ENCODE measurements at places on chromosomes 2 and 18.

DNA sequence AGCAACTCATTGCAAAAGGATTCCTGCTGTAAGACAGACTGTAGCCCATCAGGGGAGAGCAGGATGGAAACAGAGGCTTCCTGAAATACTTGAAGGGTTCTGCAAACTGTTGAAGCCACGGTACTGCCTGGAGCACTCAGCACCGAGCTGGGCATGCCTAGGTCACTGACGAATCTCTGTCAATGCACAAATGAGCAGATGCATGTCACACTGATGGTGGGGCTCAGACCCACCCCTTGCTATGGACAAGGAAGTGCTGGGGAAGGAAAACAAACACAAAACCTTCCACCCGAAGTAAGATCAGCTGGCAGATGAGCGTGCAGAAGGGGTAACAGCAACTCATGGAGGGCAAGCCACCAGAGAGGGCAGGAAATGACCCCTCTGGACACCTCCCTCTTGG, 136.7 kb downstream of the BCL2 start:
- DNase-seq: no peak

GRCh38 chr2:42969231-42970150, 177.1 kb upstream of the HAAO start:
- DNase-seq: no peak

DNA sequence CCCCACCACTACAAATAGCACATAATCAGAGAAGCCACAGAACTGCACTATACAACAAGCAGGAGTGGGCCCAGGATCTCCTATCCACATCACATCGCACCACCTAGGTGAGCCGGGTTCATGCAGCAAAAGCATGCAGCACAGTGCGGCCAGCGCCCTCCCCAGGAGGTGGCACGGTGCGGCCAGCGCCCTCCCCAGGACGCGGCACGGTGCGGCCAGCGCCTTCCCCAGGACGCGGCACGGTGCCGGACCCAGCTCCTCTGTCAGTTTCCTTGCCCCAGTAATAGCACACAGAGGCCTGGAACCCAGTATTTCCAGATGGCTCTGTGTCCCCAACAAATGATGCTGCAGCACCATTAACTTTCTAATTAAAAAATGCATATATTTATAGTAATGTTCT, 114.1 kb downstream of the EIPR1 start:
- DNase-seq: no peak

- peak; percentile 29 for DNase-seq
These were observed 117.3 kb downstream of the MSH2 start for GRCh38 chr2:47520302-47520630.

- no peak for DNase-seq
These were observed 812 bp downstream of the SOWAHC start for GRCh38 chr2:109614715-109615636.

DNA sequence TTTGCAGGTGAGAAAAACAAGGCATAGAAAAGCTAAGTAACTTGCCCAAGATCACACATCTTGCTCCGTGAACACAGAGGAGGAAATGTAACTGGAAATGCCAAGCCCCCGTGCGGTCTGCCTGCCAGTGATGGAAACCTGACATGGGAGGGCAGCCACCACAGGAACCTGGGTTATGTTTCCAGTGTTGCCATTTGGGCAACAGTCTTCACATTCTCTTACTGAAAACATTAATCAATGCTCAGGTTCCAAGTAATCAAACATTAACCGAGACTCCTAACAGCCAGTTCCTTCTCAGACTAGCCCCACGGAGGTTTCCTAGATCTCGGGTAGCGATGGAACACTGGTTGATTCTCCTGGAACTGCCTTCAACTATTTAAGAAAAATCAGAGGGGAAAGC, 2.5 kb downstream of the TGFA start:
- DNase-seq: no peak

- no peak for DNase-seq
These were observed 323.7 kb downstream of the LRRTM1 start for GRCh38 chr2:79980816-79981215.

GRCh38 chr2:94986392-94986963, 39.0 kb upstream of the MAL start:
- peak; percentile 66 for DNase-seq

DNA sequence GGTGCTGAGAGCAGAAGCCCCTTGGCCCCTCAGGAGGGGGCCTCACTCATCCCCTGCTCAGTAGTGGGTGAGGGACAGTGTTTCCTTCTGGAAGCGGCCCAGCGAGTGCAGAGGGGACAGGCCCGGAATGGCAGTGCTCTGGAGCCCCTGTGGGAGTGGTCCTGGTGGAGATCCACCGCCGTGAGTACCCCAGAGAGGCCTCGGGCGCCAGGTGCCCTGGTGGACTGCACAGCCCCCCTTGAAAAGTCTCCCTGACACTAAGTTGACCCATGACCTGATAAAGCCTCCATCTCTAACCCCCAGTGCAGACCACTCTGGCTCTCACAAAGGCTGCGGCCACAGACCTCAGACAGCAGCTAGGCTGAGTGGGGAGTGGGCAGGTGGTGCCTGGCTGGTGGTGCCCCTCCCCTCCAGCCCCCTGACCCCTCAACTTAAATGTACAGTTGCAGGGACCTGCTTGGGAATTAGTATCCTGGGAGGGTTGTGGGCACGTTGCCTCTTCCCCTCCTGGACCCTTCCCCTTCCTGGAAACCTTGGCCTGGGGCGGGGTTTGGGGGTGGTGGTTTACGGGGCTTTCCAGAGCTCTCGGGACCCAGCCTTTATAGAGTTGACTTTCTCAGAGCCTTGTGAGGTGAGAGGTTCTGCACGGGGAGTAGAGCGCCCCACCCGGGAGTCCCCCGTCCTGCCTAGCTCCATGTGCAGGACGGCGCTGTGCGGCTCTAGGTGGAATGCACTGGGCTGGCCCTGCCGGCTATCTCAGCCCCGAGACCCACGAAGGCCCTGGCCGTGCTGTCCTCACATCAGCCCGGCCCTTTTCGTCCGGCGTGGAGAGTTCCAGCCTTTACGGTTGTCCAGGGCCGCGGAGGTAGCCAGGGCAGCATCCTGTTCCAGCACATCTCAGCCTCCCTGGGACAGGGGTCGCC, 62.7 kb downstream of the RTP5 start:
- no peak for DNase-seq

GRCh38 chr2:73163483-73164367, 38.6 kb upstream of the NOTO start:
- peak; percentile 78 for DNase-seq

DNA sequence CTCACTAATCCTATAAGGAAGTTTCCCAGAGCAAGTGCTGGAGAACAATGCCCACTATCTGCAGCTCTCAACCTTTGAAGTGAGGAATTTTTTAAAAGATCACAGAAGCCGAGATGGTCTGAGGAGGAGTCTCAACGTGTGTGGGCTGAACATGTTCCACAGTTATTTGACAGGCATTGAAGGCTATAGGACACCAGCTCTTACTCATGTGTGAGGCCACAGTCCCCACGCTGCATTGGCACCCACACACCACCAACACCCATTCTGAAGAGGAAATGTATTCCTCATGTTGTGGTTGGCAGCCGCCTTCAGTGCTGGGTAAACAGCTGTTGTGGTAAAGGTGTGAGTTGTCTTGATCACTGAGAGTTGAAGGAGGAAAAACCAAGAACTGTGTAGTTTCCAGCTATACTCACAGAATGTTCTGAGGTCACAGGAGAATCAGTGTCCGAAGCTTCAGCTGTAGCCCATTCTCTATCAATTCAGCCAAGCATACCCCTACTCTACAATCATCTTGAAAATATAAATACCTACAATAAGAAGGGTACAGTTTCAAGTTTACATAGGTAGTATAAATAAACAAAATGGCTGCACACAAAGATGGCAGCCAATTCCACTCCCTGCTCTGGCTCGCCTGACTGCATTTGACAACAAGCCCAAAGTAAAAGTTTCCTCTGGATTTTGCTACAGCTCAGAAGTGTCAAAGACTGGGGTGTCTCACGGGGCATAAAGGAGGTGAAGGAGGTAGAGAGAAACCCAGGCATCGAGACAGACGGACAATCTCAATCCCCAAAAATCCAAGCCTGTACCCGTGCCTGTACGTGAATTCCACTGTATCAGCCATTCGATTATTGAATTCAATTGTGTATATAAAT, 12.1 kb downstream of the CD226 start:
- peak; percentile 85 for DNase-seq

DNA sequence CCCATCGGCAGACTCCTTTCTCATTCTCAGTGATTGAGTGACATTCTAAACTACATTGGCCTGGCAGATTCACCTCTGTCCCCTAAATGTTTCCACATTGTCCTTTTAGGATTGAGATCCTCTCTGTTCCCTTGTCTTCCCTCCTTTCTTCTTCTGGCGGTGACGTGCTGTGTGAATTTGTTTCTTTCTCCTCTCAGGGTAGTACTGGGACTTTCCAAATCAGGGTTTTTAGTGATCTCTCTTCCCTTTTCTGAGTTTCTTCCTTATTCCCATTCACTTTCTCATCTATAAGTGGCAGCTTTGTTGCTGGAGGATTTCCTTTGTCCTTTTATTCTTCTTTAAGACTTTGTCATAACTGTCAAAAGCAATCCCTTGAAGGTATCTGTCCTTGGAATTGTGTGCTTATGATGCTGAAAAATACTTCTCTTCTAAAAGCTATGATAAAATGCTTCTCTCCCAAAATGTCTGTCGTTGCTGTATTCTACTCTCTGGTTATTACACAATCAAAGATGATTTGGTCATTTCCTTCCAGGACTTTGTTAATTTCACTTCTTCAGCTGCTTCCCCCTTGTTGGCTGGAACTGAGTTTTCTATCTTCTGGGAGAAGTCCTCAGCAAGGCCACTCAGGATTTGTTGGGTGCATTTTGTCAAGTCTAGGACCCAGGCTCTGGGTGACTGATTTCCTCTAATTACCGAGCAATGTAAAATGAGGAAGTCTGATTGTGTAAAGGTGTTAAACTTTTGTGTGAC, 4.9 kb upstream of the IL1B start:
- no peak for DNase-seq

GRCh38 chr18:47179520-47179919, 3.4 kb upstream of the IER3IP1 start:
- DNase-seq: no peak

- DNase-seq: no peak
These were observed 123.3 kb downstream of the RNF144A start for GRCh38 chr2:7040547-7040946.

- no peak for DNase-seq
These were observed 8.1 kb downstream of the VIT start for GRCh38 chr2:36704475-36705150.

DNA sequence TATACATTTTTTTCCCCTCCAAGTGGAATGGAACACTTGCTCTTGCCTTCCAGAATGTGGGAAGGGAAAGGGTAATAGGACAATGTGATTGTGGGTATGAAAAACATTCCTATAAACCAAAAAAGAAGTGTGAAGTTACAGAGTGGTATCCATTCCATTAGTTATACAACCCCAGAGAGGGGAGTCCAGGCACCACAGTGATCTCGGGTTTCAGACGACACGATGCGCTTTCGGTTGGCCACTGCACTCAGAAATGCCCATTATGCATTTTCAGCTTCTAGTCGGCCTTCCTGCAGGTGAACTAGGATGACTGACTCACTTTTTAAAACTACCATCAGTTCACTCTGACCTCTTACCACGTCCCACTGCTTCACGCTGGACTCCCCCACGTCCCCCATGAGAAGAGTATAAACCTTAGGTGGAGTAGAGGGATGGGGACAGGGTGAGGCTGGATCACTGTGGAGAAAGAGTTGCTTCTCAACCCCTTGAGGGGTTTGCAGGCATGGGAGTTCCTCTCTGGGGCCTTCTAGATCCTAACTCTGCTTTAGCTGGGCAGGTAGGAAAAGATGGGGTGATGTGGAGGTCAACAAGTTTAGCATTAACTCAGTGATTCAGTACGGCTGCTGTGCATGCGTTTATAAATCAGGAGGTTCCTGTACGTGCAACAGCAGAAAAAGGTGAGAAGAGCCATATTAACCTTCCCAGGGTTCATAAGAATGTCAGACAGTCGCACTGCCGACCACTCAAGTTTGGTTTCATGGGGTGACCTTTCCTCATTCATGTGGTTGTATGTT, 50.5 kb downstream of the ZNF532 start:
- no peak for DNase-seq

- DNase-seq: no peak
These were observed 8.9 kb downstream of the ZAP70 start for GRCh38 chr2:97722227-97722626.

- no peak for DNase-seq
These were observed 205.2 kb upstream of the CXCR4 start for GRCh38 chr2:136323195-136323594.

DNA sequence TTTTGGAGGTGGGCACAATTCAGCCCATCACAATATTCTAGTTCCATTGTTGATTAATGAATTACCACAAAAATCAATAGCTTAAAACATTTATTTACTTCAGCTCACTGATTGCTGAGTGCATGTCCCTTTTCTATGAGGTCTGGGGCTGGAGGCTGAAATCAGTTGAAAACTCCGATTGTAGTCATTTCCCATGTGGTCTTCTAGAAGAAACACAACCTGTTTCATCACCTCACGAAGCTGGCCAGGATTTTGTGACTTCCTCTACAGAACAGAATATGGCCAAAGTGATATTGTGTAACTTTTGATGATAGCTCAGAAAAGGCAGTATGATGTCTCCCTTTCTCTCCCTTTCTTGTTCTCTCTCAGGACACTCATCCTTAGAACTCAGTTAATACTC, 44.1 kb upstream of the CYRIA start:
- DNase-seq: no peak

DNA sequence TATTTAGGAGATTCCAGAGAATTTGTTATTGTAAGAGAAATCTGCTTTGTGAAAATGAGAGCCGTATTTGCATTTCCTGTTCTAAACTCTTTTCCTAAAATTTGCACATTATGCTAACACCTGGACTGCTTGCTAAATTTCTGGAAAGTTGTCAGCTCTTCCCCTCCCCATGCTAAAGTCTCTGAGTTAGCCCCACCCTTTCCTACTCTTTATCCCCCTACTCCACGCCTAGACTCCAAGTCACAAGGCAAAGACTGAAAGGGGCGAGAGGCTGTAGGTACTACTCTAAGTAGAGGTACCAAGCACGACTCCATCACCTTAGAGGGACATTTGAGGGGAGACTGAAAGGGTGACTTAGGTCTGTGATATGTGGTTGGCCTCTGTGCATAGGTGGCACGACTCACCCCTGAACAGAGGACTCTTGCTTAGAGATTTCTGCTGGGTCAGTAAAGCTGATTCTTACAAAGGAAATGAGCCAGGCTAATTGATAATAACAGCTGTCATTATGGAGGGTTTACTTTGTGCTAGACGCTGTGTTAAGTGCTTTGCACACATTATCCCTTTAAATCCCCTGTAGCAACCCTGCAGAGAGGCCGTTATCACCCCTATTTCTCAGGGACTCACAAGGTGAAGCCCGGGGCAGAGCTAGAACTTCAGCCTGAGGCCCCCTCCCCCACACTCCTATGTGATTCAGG, 373.5 kb downstream of the EN1 start:
- DNase-seq: no peak

- DNase-seq: no peak
These were observed 125.8 kb upstream of the TNP1 start for GRCh38 chr2:216985658-216986141.

DNA sequence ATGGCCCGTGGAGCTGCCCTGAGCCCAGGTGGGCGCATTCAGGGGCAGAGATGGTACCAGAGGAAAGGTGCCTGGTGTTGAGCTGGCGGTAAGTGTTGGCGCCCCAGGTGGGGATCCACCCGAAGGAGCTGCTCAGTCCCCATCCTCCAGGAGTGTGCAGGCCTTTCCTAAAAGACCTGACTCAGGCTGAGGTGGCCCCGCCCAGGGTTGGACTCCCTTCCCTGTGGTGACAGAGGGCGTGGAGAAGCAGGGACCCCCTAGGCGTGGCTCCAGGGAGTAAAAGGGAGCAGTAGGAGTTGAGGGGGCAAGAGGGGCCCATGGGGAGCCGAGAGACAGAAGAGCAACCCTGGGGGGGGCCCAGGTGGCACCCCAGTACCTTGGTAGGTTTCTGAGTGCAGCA, 2.4 kb downstream of the OXER1 start:
- DNase-seq: no peak

GRCh38 chr2:230184727-230185578, 34.8 kb downstream of the SP110 start:
- no peak for DNase-seq

Data from stimulated activated CD8-positive, alpha-beta memory T cell treated with anti-CD3 and anti-CD28 coated beads, Interleukin-4, amount 100 ng/mL, for 48 hours (primary cell).